ENCODE measurements at places on chromosomes 4 and X. TPM values are rescaled to one million over a fixed set of nuclear protein-coding genes. Genes with fewer than 3 reads are reported as not detected.
A peak's percentile ranks its signal among the peaks of the same experiment; 100 is the strongest.

The PLXNB3 gene
- total RNA-seq, result 2.9 TPM

The IQCM gene
- total RNA-seq, result not detected

The STPG2 gene
- total RNA-seq, result not detected

DNA sequence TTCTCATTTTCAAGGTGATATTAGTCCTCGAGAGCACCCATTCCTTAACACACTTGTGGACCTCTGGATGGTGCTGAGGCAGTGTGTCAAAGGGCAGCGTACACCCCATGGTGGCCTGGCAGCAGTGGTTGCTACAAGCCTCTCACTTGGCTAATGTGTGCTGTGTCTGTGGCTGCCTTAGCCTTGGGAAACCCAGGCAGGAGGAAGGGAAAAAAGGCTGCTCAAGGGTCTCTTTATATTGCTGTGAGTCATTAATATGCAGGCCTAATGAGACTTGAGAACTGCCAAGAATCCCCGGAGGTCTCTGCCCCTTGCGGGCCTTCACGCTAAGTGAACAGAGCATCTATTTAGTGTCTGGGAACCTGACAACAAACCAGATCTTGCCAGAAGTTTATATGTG lies 7.0 kb downstream of the PCDH10 start:
- DNase-seq, result no peak
- no peak overlapping the region for H3K27ac ChIP-seq
- peaks cover 59% of the 10 kb centered on the region for H3K27me3 ChIP-seq
- no peaks in the 10 kb centered on the region for H3K36me3 ChIP-seq

DNA sequence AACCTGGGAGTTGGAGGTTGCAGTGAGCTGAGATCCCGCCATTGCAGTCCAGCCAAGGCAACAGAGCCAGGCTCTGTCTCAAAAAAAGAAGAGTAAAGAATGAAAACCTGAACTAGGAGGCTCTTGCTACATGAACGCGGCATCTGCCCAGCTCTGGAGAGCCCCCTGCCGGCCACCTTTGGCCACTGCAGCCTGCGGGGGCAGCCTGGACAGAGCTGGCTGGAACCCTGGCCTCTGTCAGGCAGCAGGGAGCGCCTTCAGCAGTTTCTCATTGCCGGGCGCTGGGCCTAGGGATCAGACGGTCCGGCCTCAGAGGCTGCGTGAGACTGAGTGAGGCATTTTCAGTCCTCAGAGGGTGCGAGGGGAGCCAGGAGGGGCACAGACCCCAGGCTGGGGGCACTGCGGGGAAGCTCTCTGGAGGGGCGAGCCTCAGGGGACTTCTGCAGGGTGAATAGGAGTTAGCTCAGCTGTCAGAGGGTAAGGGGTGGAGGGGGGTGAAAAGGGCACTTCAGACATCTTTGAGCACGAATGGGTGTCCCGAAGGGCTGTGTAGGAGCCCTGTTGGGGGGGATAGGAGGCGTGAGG lies 17.5 kb downstream of the DOK7 start:
- peaks cover 6% of the 10 kb centered on the region for H3K36me3 ChIP-seq
- peaks cover 60% of the 10 kb centered on the region for H3K4me1 ChIP-seq
- H3K27ac ChIP-seq, result peak overlapping the region; percentile 96
- peak; percentile 75 for DNase-seq

DNA sequence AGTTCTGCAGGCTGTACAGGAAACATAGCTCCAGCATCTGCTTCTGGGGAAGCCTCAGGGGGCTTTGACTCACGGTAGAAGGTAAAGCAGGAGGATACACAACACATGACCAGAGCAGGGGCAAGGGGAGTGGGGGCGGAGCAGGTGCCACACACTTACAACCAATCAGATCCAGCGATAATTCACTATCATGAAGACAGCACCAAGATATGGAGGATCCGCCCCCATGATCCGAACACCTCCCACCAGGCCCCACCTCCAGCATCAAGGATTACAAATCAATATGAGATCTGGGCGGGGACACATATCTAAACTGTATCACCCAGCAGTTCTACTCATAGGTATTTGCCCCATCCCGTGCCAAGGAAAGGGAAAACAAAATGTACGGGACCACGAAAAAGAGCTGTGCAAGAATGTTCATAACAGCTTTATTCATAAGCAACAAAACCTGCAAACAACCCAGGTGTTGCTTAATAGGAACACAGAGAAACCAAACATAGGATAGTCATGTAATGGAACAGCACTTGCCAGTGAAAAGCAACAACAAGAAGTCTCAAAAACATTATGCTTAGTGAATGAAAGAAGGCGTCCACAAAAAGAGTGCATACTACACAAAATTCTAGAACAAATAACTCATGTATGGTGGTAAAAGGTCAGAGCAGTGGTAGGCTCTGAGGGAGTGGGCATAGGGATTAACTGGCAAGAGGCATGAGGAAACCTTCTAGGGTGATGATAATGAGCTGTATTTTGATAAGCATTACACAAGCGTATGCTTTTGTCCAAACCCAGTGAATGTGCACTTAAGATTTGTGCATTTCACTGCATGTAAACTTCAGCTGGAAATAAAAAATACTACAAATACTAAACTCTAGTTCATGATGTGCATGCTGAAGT lies 130.9 kb upstream of the FAM9B start:
- H3K4me1 ChIP-seq, result no peaks in the 10 kb centered on the region
- H3K27me3 ChIP-seq, result no peaks in the 10 kb centered on the region
- H3K4me3 ChIP-seq, result no peak overlapping the region
- H3K27ac ChIP-seq, result no peak overlapping the region

DNA sequence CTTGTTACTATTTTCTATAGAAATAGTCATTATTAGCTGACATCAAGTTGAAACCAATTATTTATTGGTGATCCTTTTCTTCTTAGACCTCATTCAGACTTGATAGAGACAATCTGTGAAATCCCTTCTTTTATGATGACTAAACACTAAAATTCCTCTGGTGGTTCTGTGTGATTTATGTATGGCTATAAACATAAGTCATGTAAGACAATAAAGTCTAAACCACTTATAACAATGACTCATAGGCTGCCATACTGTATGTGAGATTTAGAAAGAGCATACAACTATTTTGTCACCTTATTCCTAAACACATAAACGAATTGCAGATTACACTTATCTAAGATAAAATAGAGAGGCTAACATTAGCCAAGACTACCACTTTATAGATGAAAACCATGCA lies 101.1 kb upstream of the PRR32 start:
- no peak for DNase-seq
- H3K4me1 ChIP-seq, result no peaks in the 10 kb centered on the region
- H3K27me3 ChIP-seq, result no peaks in the 10 kb centered on the region
- H3K27ac ChIP-seq, result no peak overlapping the region
- H3K4me3 ChIP-seq, result no peak overlapping the region
- no peaks in the 10 kb centered on the region for H3K36me3 ChIP-seq

DNA sequence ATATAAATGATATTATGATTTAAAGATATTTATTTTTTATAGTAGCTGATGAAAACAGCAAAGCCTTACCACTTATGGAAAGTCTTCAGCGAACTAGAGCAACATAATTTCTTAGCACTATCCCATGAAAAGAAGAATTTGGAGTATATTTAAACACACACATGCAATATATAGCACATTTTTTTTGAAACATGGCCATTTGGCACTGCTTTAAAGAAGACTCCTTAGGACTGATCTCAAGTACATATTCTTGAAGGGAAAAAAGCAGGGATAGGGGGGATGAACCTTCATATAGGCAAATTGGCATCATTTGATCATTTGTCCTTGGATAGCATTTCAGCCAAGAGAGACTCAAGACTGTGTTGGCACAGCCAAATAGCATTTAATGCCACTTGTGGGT lies 193.3 kb downstream of the ANKRD50 start:
- H3K27me3 ChIP-seq, result no peaks in the 10 kb centered on the region
- H3K4me1 ChIP-seq, result peaks cover 5% of the 10 kb centered on the region
- no peak overlapping the region for H3K27ac ChIP-seq
- DNase-seq, result no peak
- no peak overlapping the region for H3K4me3 ChIP-seq
- H3K36me3 ChIP-seq, result no peaks in the 10 kb centered on the region

GRCh38 chr4:185718578-185719499 lies 93.2 kb downstream of the SORBS2 start:
- DNase-seq, result no peak
- H3K4me3 ChIP-seq, result no peak overlapping the region
- H3K27me3 ChIP-seq, result no peaks in the 10 kb centered on the region
